ENCODE measurements at places on chromosomes 13 and 19.

- DNase-seq = peak; percentile 96
Measured at GRCh38 chr19:53868892-53869804, 1.5 kb downstream of the MYADM start.

GRCh38 chr19:54271106-54271505, 9.8 kb downstream of the LILRB2 start:
- DNase-seq = no peak

DNA sequence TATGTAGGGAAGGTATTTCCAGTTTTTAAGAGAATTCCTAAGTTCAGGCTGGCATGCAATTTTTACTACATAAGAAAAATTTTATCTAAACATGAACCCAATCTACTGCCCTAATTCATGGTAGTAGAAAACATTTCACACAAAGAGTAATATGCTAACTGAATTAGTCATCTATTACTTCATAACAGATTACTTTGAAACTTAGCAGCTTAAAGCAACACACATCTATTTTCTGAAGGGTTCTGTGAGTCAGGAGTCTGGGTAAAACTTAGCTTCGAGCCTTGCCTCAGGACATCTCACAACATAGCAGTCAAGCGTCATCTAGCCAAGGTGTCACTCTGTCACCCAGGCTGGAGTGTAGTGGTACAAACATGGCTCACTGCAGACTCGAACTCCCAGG, 537.5 kb downstream of the DCT start:
- peak; percentile 15 for DNase-seq

- peak; percentile 36 for DNase-seq
Measured at GRCh38 chr19:37362733-37363132, 8.2 kb upstream of the ZNF527 start.

Measured in iris pigment epithelial cell (primary cell).